ENCODE measurements at places on chromosomes 2 and 18. TPM values are rescaled to one million over a fixed set of nuclear protein-coding genes. Genes with fewer than 3 reads are reported as not detected.

Gene IL1R1
- 95.9 TPM for total RNA-seq

DNA sequence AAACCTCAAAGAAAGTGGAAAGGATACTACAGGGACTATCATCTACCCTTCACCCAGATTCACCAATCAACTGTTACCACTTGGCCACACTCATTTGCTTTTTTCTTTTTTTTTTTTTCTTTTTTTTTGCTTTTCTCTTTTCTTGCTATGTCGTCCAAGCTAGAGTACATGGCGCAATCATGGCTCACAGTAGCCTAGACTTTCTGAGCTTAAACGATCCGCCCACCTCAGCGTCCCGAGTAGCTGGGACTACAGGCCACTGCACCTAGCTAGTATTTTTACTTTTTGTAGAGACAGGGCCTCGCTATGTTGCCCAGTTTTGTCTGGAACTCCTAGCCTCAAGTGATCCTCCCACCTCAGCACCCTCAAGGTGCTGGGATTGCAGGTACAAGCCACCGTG lies 24.0 kb downstream of the BIN1 start:
- H3K4me3 ChIP-seq, result no peak overlapping the region
- H3K27ac ChIP-seq, result no peak overlapping the region
- H3K36me3 ChIP-seq, result no peaks in the 10 kb centered on the region

Gene PSMA8
- not detected for total RNA-seq

DNA sequence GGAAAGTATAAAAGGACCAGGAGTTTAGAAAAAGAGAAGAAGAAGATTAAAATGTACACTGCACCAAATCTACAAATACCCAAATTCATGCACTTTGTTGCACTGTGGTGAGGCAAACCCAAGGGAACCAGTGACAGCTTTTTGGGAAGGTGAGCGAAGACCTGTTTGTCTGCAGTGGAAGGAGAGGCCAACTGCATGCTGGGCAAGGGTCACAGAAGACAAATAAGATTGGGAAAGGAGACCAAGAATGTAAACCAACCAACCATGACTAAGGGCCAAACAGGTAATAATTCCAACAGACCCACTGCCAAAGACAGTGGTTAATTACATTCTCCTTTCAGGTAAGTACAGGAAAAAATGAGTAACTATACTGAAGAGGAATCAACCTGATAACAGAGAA lies 202.8 kb downstream of the STK39 start:
- no peak overlapping the region for H3K27ac ChIP-seq
- H3K4me1 ChIP-seq, result no peaks in the 10 kb centered on the region
- no peak for DNase-seq
- H3K36me3 ChIP-seq, result no peaks in the 10 kb centered on the region

DNA sequence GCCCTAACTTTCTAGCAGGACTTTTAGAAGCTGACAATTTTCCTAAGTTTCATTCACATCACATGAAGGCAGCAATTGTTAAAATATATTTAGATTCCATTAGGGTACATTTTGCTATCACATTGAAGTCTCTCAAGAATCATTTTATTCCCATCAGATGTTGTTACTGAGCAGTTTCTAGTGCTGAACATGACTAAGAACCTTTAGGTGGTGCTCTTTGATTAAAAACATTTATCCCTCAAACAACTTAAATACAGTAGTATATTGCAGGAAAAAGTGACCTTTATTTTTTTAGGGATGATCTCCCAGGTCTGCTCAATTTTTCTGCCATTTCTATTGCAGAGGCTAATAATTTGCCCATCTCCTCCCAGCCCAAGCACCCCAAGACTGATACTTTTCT lies 22.9 kb upstream of the NARS1 start:
- H3K4me1 ChIP-seq, result no peaks in the 10 kb centered on the region
- no peak overlapping the region for H3K4me3 ChIP-seq
- H3K36me3 ChIP-seq, result no peaks in the 10 kb centered on the region

DNA sequence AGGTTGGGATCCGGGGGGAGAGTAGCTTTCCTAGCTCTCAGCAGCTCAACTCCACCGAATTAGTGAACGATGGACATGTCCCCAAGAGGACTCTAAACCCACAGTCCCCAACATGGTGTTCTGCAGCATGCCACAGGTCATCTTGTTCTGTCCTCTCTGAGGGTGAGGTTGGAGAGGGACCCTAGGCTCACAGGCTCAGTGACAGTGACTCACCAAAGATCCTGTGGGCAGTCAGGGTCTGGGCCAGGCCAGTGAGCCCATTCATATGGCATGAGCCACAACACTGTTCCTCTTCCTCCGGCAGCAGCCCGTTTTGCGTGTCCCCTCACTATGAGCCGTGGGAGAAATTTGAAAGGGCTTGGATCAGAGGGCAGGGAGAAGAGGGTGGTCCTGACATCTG lies 2.8 kb upstream of the SLC20A1 start:
- H3K4me1 ChIP-seq, result peaks cover 12% of the 10 kb centered on the region
- no peak overlapping the region for H3K4me3 ChIP-seq
- H3K36me3 ChIP-seq, result no peaks in the 10 kb centered on the region
- H3K27ac ChIP-seq, result no peak overlapping the region
- no peaks in the 10 kb centered on the region for H3K27me3 ChIP-seq

- H3K27ac ChIP-seq, result no peak overlapping the region
- DNase-seq, result no peak
- no peaks in the 10 kb centered on the region for H3K4me1 ChIP-seq
- H3K4me3 ChIP-seq, result no peak overlapping the region
Observed at GRCh38 chr2:221969087-221969829, 329.5 kb downstream of the PAX3 start.

Gene RUFY4
- total RNA-seq, result 0.69 TPM

DNA sequence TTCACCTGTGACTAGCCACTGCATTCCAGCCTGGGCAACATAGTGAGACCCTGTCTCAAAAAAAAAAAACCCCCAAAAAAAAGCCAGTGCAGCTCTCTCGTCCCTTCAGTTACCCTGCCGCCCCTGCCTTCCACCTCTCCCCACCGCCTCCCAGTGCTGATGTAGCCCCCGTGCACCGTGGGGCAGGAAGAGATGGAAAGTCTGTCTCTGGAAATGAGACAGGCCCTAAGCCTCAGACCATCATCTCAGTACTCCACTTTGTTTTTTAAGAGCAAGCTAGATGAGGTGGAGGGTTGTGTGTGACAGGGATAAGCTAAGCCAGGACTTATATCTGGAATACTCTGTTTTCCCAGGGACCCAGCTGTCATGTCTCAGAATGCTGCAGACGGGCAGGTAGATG lies 32.0 kb downstream of the MERTK start:
- no peak overlapping the region for H3K27ac ChIP-seq
- H3K27me3 ChIP-seq, result no peaks in the 10 kb centered on the region
- H3K36me3 ChIP-seq, result peaks cover 2% of the 10 kb centered on the region
- peaks cover 3% of the 10 kb centered on the region for H3K4me1 ChIP-seq

DNA sequence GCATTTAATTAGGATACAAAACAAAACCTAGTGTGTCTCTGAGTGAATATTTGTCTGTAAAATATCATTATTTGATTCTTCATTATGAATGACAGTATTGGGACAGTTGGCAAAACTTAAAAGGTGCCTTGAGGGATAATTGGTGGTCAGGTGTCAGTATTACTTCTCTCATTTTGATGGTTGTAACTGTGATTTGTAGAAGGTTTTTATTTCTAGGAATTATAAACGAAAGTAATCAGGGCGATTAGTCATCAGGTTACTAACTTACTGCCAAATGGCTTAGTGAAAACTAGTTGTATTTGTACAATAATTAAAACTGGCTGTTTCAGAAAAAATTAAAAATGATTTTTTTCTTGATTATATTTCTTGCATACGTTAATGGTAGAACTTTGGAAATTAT lies 117.6 kb downstream of the BIRC6 start:
- H3K4me1 ChIP-seq, result no peaks in the 10 kb centered on the region
- H3K36me3 ChIP-seq, result peaks cover 1% of the 10 kb centered on the region
- no peak overlapping the region for H3K4me3 ChIP-seq
- H3K27me3 ChIP-seq, result no peaks in the 10 kb centered on the region
- no peak overlapping the region for H3K27ac ChIP-seq
- DNase-seq, result no peak

Gene FAM110C
- 48.7 TPM for total RNA-seq

DNA sequence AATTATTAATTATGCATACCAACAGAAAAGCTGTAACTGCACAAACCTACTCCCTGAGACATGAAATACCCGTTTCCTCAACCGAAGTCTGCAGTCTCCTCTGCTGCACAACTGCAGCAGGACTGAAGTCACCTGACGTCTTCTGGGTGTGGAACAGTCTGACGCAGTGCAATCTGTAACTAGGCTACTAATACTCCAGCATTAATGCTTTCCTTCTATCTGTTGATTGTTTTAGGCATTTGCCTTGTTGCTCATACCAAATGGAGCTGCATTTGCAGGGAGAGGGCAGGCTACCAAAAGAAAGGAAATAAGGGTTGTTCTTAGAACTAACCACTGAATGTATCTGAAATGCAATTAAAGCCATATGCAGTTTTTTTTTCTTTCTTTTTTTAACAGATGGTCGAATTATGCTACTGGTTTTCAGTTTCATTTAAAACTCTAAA lies 40.1 kb downstream of the RTN4 start:
- H3K27ac ChIP-seq, result peak overlapping the region; percentile 80
- peak; percentile 70 for DNase-seq
- peak overlapping the region; percentile 45 for H3K4me3 ChIP-seq

Gene CMPK2
- 4.5 TPM for total RNA-seq

Gene TUBB8B
- total RNA-seq, result not detected

DNA sequence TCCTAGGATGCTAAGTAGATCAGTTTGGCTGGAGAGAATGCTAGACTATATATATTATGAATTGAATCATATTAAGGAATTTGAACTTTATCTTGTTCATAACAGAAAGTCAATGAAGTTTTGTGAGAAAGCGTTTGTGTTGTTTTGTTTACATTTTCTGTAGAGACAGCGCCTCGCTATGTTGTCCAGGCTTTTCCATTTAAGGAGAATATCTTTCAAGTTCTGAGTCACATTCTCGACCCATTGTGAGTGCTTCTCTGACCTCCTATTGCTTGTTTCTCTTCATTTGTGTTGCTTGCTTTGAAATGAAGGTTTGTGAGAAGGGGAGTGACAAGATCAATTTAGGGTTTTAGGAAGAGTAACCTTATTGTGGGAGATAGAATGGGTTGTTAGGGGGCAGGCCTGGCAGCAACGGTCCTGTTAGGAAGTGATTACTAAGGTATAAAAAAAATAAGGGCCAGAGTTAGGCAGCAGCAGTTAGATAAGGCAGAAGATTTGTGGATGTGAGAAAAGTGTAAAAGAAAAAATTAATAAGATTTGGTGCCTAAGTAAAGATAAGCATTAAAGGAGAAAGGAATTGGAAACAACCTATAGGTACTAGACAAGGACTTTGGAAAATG lies 47.6 kb upstream of the ACVR1 start:
- H3K27me3 ChIP-seq, result no peaks in the 10 kb centered on the region
- no peak overlapping the region for H3K27ac ChIP-seq
- DNase-seq, result no peak
- H3K4me3 ChIP-seq, result no peak overlapping the region

Gene SCTR
- 15.9 TPM for total RNA-seq

DNA sequence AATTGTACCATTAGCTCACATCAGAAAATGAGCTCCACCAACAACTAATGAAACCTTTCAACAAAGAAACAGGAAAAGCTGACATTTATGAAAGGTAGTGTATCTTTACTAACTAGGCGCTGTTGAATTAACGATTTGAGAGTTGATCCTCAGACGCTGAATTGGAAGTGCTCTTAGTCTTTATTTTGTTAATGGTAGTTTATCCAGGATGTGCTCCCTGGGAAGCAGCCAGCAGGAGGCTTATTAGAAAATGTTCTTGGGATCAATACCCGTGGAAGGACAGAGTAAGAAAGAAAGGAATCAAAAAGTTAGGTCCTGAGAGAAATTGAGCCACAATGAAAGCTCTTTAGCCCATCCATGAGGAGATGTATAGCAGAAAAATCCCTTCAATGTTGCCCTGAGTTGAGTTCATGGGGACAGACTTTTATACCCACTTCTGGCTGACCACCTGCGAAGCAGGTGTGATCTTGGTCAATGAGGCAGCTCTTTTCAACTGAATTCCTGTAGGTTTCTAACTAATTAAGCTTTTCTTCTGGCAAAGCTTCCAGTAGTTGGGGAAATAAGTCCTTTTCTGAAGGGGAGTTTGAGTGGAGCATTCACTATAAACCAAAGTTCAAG lies 492.6 kb upstream of the REG3G start:
- H3K27me3 ChIP-seq, result no peaks in the 10 kb centered on the region
- DNase-seq, result no peak
- H3K4me3 ChIP-seq, result no peak overlapping the region
- no peaks in the 10 kb centered on the region for H3K36me3 ChIP-seq

DNA sequence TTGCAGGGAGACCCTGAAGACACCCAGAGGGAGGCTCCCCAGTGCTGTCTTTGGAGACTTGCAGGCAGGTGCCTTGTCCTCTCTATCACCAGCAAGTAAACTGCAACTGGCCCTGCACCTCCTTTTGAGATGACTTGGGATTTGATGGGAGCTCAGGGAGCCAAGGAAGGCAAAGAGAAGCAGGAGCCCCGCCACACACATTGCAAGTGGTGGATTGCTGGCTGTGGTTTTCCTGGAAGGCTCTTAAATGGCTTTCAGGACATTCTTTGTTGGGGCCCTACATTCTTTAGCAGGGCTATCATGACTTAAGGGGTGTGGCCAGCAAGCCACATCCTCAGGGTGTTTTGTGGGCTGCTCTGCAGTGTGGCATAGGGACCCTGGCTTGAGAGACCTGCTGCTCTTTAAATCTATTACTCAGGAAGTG lies 39.9 kb upstream of the CDC42EP3 start:
- no peaks in the 10 kb centered on the region for H3K36me3 ChIP-seq
- H3K4me3 ChIP-seq, result no peak overlapping the region
- no peak for DNase-seq
- H3K27me3 ChIP-seq, result no peaks in the 10 kb centered on the region
- no peak overlapping the region for H3K27ac ChIP-seq

DNA sequence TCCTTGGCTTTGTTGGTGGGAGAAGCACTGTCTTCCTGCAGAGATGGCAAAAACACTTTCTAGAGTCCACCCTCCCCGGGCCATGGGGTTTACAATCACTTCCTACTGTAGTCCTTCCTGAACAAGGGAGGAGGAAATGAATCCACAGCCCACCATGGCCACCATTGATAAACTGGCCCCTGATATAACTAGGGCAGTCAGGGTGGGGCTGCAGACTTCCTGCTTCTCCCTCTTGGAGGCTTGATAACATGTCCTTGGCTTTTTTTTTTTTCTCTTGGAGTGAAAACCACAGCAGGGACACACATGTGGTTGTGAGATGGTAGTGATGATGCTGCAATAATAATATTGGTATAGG lies 437.8 kb downstream of the ZNF521 start:
- H3K27ac ChIP-seq, result no peak overlapping the region
- no peaks in the 10 kb centered on the region for H3K36me3 ChIP-seq
- DNase-seq, result no peak
- H3K4me3 ChIP-seq, result no peak overlapping the region
- no peaks in the 10 kb centered on the region for H3K27me3 ChIP-seq

Gene CDH20
- 0.16 TPM for total RNA-seq
